Breast epithelium (tissue), 4 donors: ENCODE measurements at places on chromosomes 5 and 9. TPM values are rescaled to one million over a fixed set of nuclear protein-coding genes. Genes with fewer than 3 reads are reported as not detected.

The OTP gene
- not detected for total RNA-seq

The DCTN3 gene
- total RNA-seq: 114 TPM

The TMEM252 gene
- not detected for total RNA-seq

The SIT1 gene
- 1.3 TPM for total RNA-seq

GRCh38 chr5:149616727-149617285, 35.5 kb downstream of the ARHGEF37 start:
- no peaks in the 10 kb centered on the region for H3K27me3 ChIP-seq
- H3K36me3 ChIP-seq: no peaks in the 10 kb centered on the region
- DNase-seq: no peak
- H3K4me1 ChIP-seq: peaks cover 7% of the 10 kb centered on the region
- no peak overlapping the region for H3K27ac ChIP-seq

DNA sequence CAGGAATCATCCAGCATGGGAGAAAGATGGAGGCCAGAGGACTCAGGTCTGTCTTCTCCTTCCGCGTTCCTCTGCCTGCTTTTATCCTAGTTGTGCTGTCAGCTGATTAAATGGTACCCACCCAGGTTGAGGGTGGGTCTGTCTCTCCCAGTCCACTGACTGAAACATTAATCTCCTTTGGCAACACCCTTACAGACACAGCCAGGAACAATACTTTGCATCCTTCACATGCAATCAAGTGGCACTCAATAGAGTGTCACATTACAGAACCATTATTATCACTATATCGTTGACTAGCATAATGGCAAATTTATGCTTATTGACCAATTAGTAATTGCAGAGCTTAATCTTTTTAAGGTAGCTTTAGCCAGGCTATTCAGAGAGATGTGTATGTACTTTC, 64.8 kb downstream of the UNC13B start:
- no peaks in the 10 kb centered on the region for H3K4me1 ChIP-seq
- H3K27ac ChIP-seq: no peak overlapping the region
- H3K36me3 ChIP-seq: no peaks in the 10 kb centered on the region
- no peak for DNase-seq
- H3K27me3 ChIP-seq: no peaks in the 10 kb centered on the region

GRCh38 chr5:171669571-171669970, 116.0 kb upstream of the SMIM23 start:
- H3K27me3 ChIP-seq: no peaks in the 10 kb centered on the region
- no peak overlapping the region for H3K27ac ChIP-seq
- no peak overlapping the region for H3K4me3 ChIP-seq
- peaks cover 5% of the 10 kb centered on the region for H3K4me1 ChIP-seq
- H3K36me3 ChIP-seq: no peaks in the 10 kb centered on the region

- H3K4me1 ChIP-seq: no peaks in the 10 kb centered on the region
- DNase-seq: no peak
- H3K36me3 ChIP-seq: peaks cover 7% of the 10 kb centered on the region
- no peak overlapping the region for H3K4me3 ChIP-seq
- H3K27me3 ChIP-seq: no peaks in the 10 kb centered on the region
These were observed 22.6 kb downstream of the HMGXB3 start for GRCh38 chr5:150023136-150023535.

DNA sequence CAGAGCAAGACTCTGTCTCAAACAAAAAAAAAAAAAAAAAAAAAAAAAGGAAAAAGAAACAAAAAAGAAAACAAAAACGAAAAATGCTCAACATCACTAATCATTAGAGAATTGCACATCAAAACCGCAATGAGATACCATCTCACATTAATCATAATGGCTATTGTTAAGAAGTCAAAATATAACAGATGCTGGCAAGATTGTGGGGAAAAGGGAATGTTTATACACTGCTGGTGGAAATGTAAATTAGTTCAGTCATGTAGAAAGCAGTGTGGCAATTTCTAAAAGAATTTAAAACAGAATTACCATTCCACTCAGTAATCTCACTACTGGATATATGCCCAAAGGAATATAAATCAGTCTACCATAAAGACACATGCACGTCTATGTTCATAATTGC, 50.4 kb upstream of the PRR16 start:
- no peaks in the 10 kb centered on the region for H3K4me1 ChIP-seq
- H3K4me3 ChIP-seq: no peak overlapping the region
- H3K27ac ChIP-seq: no peak overlapping the region

- no peak for DNase-seq
- H3K27ac ChIP-seq: no peak overlapping the region
- no peaks in the 10 kb centered on the region for H3K4me1 ChIP-seq
These were observed 293.2 kb downstream of the EPB41L4A start for GRCh38 chr5:112125903-112126302.

DNA sequence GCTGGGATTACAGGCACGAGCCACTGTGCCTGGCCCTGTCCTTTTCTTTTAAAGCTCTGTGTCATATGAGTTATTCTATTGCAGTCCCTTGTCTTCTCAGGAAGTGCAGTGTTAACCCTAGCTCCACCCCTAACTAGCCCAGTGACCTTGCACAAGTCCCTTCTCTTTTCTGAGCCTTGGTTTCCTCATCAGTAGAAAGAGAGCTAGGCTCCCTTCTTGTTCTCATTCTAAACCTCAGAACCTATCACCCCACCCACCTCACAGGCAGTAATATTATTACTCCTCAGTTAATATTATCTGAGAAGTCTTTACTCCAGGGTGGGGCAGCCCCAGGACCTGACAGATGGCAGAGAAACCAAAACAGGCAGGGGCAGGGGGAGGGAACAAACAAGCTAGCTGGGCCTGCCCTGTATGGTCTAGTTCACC, 7.2 kb downstream of the CYFIP2 start:
- H3K4me1 ChIP-seq: no peaks in the 10 kb centered on the region
- no peak overlapping the region for H3K27ac ChIP-seq
- no peak for DNase-seq
- no peaks in the 10 kb centered on the region for H3K27me3 ChIP-seq

GRCh38 chr5:163915481-163915961, 410.1 kb downstream of the MAT2B start:
- no peak overlapping the region for H3K27ac ChIP-seq
- no peaks in the 10 kb centered on the region for H3K27me3 ChIP-seq
- no peak for DNase-seq
- no peaks in the 10 kb centered on the region for H3K36me3 ChIP-seq

- H3K36me3 ChIP-seq: no peaks in the 10 kb centered on the region
- H3K27ac ChIP-seq: no peak overlapping the region
- no peak for DNase-seq
- no peaks in the 10 kb centered on the region for H3K4me1 ChIP-seq
These were observed 155.9 kb upstream of the SHB start for GRCh38 chr9:38224941-38225340.

GRCh38 chr9:79976257-79977073, 404.7 kb downstream of the TLE4 start:
- no peak overlapping the region for H3K27ac ChIP-seq
- DNase-seq: no peak
- H3K36me3 ChIP-seq: no peaks in the 10 kb centered on the region
- H3K27me3 ChIP-seq: no peaks in the 10 kb centered on the region

- DNase-seq: no peak
- no peaks in the 10 kb centered on the region for H3K36me3 ChIP-seq
- no peaks in the 10 kb centered on the region for H3K4me1 ChIP-seq
- no peak overlapping the region for H3K4me3 ChIP-seq
- H3K27me3 ChIP-seq: no peaks in the 10 kb centered on the region
- H3K27ac ChIP-seq: no peak overlapping the region
These were observed 16.9 kb downstream of the PTCH1 start for GRCh38 chr9:95499847-95500246.
